CD8-positive, alpha-beta memory T cell (primary cell): ENCODE measurements at places on chromosomes 5 and 9. TPM values are rescaled to one million over a fixed set of nuclear protein-coding genes. Genes with fewer than 3 reads are reported as not detected.

SCGB3A2 gene
- not detected for total RNA-seq

NIM1K gene
- total RNA-seq = 0.70 TPM

TAS2R1 gene
- not detected for total RNA-seq

CEMIP2 gene
- total RNA-seq = 74.1 TPM

GPR21 gene
- total RNA-seq = 0.61 TPM

KCTD16 gene
- 0.09 TPM for total RNA-seq

SHOC1 gene
- total RNA-seq = not detected

INSYN2B gene
- total RNA-seq = not detected

SH3GLB2 gene
- 55.0 TPM for total RNA-seq

PCDHGA4 gene
- total RNA-seq = 0.16 TPM

PAIP2 gene
- total RNA-seq = 77.0 TPM

RBM18 gene
- total RNA-seq = 37.4 TPM
